Activated T-cell treated with anti-CD3 and anti-CD28 coated beads for 48 hours (primary cell): ENCODE measurements at places on chromosomes 2 and 18.
A peak's percentile ranks its signal among the peaks of the same experiment; 100 is the strongest.

- DNase-seq: no peak
Observed at GRCh38 chr2:149375801-149376361, 45.5 kb downstream of the LYPD6 start.

DNA sequence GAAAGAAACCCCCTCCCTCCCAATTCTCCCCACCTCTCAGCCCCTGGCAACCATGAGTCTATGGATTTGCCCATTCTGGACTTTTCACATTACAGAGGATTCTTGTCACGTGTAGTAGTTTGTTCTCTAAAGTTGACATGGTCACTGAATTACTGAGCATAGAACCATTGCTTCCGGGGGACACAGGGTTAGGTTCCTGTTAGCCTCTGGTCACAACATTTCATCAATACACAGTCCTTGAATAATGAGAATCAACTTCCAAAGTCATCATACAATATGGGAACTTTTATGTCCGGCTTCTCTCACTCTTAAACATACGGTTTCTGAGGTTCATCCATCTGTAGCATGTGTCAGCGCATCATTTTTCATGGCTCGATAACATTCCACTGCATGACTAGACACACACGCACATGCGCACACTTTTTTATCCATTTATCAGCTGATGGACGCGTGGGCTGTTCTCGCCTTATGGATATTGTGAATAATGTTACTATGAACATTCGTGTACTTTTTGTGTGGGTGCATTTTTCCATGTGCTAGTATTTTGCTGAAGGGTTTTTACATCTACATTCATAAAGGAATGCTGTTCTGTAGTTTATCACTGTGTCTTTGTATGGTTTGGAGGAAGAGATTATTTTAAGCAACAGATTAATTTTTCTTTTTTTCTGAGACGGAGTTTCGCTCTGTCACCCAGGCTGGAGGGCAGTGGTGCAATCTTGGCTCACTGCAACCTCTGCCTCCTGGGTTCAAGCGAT is 48.1 kb downstream of the PARD6G start:
- no peak for DNase-seq

DNA sequence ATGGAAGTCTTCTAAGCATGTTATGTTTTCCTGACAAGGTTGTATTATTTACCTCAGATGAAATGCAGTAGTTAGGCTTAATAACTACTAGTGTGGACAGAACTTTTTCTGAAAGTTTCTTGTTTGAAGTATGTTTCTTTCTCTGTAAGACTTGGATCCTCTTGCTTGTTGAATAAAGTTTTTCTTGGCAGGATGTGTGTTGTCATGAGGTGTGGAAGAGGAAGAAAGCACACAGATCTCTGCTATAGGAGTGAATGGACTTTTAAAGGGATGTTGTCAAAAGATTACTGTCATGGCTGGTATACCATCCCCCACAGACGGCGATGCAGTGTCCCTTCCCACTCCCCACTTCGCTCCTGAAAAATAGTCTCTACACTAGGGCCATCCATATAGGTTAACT is 2.6 kb downstream of the CAB39 start:
- no peak for DNase-seq

DNA sequence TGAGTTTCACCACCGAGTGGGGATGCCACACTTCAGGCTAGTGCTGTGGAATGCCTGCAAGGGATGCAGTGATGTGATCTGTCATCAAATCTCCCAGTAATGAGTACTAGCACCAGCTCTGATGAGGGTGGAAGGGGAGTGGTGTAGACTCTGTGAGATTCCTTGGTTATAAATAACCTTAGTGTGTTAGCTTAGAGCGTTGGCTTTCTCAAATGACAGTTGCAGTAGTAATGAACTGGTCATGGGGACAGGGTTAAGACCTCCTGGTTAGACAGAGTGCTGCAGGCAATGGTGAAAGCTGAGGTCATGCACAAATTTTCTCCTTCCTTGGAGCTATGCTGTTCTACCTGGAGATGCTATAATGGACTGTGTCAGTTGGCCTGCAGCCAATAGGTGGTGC is 1063.4 kb upstream of the CRIM1 start:
- no peak for DNase-seq

DNA sequence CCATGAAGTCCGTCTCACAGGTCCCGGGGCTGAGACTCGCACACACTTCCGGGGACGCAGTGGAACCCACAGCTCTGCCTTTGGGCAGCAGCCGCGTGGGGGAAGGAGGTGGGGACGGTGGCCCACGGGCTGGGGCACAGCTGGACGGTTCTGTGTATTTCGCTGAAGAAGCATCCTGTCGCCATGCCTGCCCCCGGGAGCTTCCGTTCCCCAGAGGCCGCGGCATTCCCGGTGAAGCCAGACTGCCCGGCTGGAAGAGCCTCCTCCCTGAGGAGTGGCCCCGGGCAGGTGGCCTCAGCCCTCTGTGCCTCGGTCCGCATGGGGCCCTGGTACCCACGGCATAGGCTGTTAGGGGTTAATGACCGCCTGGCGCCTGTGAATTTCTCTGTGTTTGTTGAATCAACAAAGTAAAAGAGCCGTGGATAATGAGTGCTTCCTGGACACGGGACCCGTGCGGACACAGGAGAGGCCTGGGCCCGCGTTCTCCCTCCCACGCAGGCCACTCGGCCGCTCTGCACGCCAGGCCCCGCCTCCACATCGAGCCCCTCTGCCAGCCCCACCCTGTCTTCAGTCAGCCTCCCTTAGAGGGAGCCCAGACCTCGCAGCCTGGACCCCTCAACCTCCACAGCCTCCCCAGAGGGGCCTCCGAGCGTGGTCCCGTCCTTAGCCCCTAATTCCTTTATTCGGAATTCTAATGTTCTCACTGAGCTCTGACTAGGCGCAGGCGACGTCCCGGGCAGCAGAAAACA is 51.0 kb downstream of the KCNG2 start:
- no peak for DNase-seq

DNA sequence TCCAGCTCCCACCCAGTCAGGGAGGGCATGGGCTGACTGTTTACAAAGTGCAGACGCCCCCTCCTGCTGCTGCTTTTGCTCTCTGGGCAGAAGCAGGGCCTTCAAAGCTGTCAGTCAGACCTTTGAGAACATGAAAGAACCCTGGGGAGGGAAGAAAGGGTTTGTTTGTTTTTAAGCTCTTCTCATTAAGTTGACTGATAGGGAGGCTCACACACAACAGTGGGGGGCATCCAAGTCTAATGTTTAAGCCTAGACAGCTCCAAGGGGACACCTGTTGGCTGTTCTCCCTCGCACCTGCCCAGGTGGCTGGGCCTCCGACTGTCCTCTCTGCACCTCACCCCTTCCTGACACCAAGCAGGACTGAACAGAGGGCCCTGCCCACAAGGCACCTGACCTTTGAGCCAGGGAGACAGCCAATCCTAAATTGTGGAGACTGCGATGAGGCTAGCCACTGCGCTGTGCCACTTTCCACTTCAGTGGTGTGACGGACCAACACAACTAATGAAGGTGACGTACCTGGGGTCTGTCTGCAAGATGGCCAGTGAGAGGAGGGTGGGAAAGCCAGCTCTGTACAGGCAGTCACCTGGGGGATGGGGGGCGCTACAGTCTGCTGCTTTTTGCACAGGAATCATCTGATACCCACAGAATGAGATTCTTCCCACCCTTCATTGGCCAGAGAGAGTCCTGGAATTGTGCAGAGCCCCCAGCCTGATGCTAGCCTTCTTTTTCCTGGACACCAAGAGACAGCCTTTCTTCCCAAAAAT is 16.3 kb downstream of the ST6GAL2 start:
- no peak for DNase-seq

DNA sequence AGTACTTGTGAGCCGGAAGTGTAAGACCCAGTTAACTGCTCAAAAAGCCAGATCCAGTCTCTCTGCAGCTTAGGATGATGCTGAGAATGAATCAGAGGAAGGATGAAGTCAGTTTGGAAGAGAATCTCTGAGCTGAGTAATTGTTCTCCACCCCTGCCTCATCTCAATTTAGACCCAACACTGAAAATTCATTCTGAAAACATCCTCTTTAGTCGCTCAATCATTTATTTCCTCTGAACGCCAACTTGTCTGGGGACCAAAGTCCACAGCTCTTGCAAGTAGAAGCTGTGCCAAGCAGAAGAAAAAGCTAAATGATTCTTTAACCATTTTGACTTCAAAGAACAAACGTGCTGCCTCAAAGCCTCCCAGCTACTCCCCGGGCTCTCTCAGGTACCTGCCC is 177.1 kb upstream of the KLHL29 start:
- no peak for DNase-seq

GRCh38 chr2:159613091-159613490 is 3.3 kb downstream of the BAZ2B start:
- no peak for DNase-seq

GRCh38 chr2:63101954-63102353 is 51.3 kb downstream of the OTX1 start:
- no peak for DNase-seq

DNA sequence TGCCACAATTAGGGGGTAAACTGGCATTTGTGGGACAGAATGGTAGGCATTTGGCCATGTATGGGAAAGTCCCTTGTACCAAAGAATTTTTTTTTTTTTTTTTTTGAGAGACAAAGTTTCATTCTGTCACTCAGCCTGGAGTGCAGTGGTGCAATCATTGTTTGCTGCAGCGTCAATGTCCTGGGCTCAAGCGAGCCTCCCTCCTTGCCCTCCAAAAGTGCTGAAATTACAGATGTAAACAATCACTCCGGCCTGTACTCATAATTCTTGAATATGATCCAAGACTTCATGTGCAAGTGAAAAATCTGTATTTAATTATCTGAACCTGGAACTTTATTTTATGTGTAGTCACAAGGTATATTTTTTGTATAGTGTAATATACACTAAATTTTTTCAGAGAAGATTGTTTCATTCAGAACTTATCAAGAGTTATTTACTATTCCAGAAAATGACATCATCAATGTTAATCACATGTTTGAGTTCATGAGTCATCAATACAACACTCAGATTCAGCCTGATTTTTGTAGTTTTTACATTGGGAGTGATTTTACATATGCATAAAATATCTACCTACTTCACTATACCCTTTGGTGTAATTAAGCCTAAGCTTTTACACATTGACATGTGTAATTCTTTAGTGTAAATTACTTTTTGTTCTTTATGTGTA is 138.7 kb upstream of the L3MBTL4 start:
- DNase-seq: no peak

- no peak for DNase-seq
Observed at GRCh38 chr18:13517369-13517768, 209.0 kb downstream of the FAM210A start.

DNA sequence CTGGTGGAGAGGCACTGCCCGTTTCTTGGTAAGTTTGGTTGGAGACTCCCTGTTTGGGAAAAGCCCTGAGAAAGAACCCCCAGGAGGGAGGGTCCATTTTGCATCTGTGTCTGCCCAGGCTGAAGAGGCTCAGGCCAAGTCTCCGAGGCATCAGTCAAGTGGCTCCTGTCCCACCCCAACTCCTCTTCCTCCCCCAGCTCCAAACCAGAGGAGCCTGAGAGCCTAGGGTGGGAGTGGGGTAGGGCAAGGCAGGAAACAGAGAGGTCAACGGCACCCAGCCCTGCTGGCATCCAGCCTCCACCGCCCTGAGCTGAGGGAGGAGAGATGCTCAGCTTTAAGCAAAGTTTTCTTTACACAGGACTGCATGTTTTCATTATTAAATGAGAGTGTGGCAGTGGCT is 38.2 kb downstream of the CYP27C1 start:
- no peak for DNase-seq

GRCh38 chr2:217738061-217738460 is 264.7 kb downstream of the TNS1 start:
- no peak for DNase-seq

- DNase-seq: no peak
Observed at GRCh38 chr18:73952296-73952946, 195.2 kb downstream of the FBXO15 start.

DNA sequence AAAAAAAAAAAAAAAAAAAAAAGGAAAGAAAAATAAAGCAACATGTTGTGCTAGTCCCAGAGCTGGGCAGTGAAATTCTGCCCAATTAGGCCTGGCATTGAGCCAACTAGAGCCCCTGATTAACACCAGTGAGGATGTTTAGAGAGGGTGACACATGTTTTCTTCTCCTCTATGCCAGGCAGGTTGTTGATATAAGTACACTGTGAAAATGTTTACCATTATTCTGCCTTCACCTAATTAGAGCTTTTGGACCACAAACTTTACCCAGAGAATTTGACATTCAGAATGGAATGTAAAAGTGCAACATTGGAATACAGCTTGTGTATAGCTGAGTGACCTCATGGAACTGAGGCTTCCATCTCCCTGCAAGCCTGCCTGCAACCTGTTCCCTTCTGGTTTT is 95.9 kb upstream of the MSH2 start:
- DNase-seq: no peak

DNA sequence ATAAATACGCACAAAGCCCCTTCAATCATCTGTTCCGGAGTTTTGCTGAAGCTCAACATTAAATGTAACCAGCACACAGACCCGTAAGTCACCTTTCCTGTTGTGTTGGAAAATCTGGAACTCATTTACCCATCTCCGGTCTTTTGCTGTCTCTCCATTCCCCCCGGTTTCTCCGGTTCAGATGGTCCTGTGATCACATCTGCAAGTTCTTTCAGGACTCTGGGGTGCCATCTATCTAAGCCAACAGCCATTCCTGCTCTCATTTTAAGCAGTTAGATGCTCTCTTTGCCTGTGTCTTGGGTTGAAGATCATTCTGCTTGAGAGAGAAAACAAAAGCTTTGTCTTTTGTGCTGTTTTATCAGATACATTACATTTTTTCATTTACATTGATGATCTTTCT is 91.7 kb upstream of the TGIF1 start:
- no peak for DNase-seq

- DNase-seq: no peak
Observed at GRCh38 chr2:149616681-149617456, 29.3 kb upstream of the MMADHC start.

- no peak for DNase-seq
Observed at GRCh38 chr2:143087033-143087432, 42.2 kb upstream of the ARHGAP15 start.

DNA sequence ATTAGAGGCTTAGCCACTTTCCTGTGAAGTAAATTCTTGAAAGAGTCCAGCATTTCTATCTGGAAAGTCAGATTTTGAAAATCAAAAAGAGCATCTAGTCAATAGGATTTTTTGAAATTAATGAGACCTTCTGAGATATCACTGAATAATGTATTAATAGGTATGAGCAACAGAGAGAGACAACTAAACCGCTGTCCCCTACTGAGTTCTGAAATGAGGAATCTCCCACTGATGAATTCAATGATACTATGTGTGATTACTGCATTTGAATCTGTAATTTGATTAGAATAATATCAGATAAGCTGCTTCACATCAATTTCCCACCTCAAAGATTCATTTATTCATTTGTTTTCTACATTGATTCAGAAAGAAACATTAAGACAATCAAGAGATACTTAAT is 252.8 kb downstream of the TMX3 start:
- no peak for DNase-seq

- no peak for DNase-seq
Observed at GRCh38 chr2:182866461-182867406, at the start of gene FRZB. Gene FRZB, minus strand, starts transcription at chr2:182866637. Its CDS starts 85 bp downstream, at chr2:182866552.

- no peak for DNase-seq
Observed at GRCh38 chr2:20139407-20140172, 85.3 kb downstream of the SDC1 start.

GRCh38 chr18:48940854-48941611 is 9.7 kb downstream of the SMAD7 start:
- peak; percentile 53 for DNase-seq

GRCh38 chr18:58447402-58448095 is 181.3 kb downstream of the ALPK2 start:
- DNase-seq: no peak
